ENCODE measurements at places on chromosomes 6 and 20. TPM values are rescaled to one million over a fixed set of nuclear protein-coding genes. Genes with fewer than 3 reads are reported as not detected.

PNLDC1 gene
- 0.07 TPM for polyA plus RNA-seq

SULF2 gene
- polyA plus RNA-seq, result 57.0 TPM

GHRH gene
- not detected for polyA plus RNA-seq

MYH7B gene
- 3.1 TPM for polyA plus RNA-seq
